Ovary (tissue), 10 donors: ENCODE measurements at places on chromosomes 3 and 15. TPM values are rescaled to one million over a fixed set of nuclear protein-coding genes. Genes with fewer than 3 reads are reported as not detected.

GRCh38 chr3:21100656-21101359 lies 650.2 kb downstream of the ZNF385D start:
- DNase-seq = no peak

- no peak for DNase-seq
These were observed 1311.9 kb downstream of the ROBO1 start for GRCh38 chr3:78455712-78456433.

- DNase-seq = no peak
These were observed 82.2 kb downstream of the STRIT1 start for GRCh38 chr3:155211266-155211665.

DNA sequence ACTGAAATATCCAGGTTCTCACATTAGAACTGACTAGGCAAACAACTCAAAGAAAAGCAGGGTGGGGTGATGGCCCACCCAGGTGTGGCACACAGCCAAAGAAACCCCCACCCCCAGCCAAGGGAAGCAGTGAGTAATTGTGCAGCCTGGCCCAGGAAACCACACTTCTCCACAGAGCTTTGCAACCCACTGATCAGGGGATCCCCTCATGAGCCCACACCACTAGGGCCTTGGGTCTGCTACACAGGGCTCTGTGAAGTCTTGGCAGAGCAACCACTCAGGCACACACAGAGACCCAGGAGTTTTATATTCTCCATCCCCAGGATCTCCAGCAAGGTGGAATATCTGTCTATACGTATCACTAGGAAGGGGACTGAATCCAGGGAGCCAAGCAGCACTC lies 22.2 kb upstream of the TRIM42 start:
- no peak for DNase-seq

DNA sequence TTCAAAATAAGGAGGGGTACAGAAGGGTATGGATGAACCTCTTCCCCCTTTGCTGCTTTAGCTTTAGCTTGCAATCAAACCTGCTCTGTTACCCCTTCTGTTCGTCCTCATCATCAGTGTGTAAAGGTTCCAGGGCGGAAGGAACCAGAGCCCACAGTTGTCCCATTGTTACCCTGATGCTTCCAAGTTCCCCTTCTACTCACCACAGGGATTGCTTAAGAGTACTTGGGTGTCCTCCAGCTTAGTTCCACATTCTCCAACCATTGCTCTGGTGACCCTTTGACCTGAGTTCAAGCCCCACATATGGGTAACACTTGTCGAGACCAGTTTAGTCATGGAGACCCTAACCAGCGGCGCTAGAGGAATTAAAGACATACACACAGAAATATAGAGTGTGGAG lies 1080.1 kb upstream of the ALCAM start:
- DNase-seq = no peak

- no peak for DNase-seq
These were observed 222.4 kb upstream of the LRIG1 start for GRCh38 chr3:66723231-66723630.

- no peak for DNase-seq
These were observed 7.4 kb downstream of the FAM3D start for GRCh38 chr3:58659051-58659675.

GRCh38 chr15:51576911-51577500 lies 45.6 kb downstream of the DMXL2 start:
- peak; percentile 31 for DNase-seq

- DNase-seq = no peak
These were observed 177.7 kb downstream of the ZNF385D start for GRCh38 chr3:21573291-21573690.

DNA sequence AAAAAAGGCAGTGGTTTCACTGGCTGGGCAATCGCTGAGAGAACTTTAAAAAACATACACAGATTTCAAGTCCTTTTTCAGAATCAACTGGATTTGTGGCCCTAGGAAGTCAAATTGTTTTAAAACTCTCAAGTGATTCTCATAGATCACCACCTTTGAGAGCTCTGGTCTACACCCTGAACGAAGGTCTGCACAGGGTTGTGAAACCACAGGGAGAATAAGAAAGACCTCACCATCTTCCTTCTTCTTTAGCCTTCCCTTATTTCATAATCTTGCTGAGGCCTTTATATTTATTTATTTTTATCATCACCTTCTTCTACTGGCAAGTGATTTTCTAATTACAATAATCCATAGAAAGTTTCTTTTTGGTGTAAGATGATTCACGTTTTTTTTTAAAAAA lies 58.1 kb downstream of the FOXP1 start:
- DNase-seq = no peak

DNA sequence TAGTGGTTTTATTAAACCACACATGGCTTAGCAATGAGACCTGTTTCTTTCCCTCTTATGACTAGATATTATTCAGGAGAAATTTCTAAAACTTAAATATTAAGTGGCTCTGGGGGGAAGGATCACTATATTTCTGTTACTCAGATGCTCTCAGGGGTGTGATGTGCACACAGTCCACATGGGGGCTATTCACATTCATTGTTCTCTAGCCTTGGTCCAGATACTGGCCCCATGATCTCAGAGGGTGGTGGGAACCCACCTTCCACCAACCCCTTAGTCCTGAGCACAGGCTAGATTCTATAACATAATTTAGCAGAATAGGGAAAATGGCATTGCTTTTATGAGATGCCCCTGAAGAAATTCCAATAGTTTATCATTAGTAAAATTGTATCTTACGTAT lies 149.0 kb upstream of the ST8SIA2 start:
- DNase-seq = no peak

The LIPC gene
- total RNA-seq = 0.72 TPM

The PLA2G4D gene
- total RNA-seq = 0.11 TPM

The OSTN gene
- 0.27 TPM for total RNA-seq

The TF gene
- total RNA-seq = 1.6 TPM

The GJD2 gene
- not detected for total RNA-seq

The RASGRF1 gene
- 9.5 TPM for total RNA-seq

The WNT5A gene
- 13.1 TPM for total RNA-seq

The HTR3E gene
- not detected for total RNA-seq

The ACAN gene
- 0.51 TPM for total RNA-seq

The LINGO1 gene
- 4.5 TPM for total RNA-seq

The ZIC1 gene
- not detected for total RNA-seq

The GP9 gene
- not detected for total RNA-seq

The SIN3A gene
- total RNA-seq = 115 TPM

The IL20RB gene
- 1.5 TPM for total RNA-seq
